ENCODE measurements at places on chromosomes 4 and X.

- no peak for DNase-seq
These were observed 203.7 kb downstream of the NSUN7 start for GRCh38 chr4:40953283-40954087.

DNA sequence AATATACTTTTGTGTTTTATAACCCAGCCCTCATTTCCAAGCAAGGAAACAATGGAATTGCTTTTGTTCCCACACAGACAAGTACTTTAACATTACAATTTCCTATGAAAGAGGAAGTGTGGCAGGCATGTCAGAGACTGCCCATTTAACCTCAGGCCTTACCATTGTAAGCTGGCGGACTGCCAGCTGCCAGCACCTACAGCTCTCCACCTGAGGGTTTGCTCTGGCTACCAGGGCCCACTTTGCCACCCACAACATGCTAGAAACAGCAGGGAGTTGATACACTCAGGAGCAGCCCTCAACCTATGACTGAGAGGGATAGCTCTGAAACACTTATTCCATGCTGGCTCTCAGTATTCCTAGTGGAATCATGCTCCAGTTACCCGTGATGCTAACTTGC lies 152.3 kb upstream of the PRDX4 start:
- DNase-seq = no peak

DNA sequence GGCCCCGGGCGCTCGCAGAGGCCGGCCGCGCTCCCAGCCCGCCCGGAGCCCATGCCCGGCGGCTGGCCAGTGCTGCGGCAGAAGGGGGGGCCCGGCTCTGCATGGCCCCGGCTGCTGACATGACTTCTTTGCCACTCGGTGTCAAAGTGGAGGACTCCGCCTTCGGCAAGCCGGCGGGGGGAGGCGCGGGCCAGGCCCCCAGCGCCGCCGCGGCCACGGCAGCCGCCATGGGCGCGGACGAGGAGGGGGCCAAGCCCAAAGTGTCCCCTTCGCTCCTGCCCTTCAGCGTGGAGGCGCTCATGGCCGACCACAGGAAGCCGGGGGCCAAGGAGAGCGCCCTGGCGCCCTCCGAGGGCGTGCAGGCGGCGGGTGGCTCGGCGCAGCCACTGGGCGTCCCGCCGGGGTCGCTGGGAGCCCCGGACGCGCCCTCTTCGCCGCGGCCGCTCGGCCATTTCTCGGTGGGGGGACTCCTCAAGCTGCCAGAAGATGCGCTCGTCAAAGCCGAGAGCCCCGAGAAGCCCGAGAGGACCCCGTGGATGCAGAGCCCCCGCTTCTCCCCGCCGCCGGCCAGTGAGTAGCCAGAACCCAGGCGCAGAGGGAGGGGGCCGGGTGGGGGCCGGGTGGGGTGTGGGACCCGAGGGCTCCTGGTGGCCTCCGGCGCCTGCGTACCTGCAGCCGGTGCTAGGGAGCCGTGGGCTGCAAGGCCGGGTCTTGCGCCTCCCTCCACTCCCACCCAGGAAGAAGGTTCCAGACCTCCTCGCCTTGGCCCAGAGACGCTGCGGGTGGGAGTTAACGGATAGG lies 534 bp downstream of the MSX1 start:
- DNase-seq = peak; percentile 54

DNA sequence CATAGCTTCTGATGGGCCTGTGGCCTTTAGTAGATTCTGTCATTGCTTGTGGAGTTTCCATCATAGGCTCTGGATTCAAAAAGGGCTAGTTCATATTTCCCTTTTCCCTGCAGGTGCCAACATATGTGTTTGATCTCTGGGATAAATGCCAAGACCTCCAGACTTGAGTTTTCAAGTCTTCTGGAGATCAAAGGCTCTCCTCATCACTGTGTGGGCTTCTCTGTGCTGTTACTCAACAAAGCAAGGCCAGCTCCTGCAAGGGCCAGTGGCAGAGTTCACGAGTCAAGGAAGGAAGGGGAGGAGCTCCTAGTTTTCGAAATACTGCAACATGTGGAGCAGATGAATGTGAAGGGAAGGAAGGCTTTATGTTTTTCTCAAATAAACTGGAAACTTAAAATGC lies 62.7 kb upstream of the SCML1 start:
- DNase-seq = no peak

DNA sequence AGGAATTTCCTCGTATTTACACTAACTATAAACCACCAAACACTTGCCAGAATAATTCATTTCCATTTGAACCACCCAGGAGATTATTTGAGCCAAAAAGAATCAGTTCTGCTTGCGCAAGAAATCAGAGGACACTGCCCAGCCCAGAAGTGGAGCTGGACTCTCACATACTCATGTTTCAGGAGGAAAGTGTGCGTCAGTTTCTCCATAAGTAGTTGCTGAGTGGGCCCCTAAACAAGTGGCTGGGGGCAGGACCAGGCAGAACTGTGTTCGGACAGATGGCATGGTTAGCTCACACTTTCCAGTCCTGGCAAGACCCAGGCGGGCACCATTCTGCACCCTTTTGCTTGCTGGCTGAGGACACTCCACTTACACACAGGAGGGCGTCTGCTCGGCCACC lies 38.8 kb downstream of the BTC start:
- DNase-seq = peak; percentile 32

DNA sequence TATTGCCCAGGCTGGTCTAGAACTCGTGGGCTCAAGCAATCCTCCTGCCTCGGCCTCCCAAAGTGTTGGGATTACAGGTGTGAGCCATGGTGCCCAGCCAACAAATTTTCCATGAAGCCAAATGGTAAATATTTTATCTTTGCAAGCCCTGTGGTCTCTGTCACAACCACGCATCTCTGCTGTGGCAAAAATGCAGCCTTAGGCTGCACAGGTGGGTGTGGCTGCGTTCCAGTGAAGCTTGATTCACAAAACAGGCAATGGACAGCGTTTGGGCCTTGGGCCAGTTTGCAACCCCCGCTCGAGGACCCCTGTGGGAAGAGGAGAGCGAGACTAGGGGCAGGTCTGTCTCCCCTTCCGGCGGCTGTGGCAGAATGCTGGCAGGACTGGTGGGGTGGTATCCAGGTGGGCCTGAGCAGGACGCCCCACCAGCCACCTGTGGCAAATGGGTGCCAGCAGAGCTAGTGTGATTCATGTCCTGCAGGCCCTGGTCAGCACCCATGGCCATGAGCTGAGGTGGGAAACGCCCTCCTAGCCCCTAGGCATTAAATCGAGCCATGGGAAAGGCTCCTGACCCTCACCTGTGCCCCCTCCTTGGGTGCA lies 19.7 kb downstream of the HTRA3 start:
- no peak for DNase-seq

DNA sequence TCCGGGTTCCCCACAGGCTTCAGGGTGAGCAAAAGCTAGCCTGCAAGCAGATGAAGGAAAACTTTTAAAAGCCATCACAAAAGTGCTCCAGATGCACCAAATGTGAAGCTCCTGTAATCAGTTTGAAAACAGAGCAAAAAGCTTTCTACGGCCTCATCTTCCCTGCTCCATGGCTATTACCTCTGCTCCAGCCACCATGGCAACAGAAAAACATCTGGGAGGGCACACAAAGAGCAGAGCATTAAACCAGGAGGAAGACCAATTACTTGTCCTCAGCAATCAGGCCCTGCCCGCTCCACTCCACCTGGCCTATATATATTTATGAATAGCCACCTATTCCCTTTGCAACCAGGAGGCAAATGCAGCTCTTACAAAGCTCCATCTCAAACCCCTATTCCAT lies 33.6 kb downstream of the TMEM154 start:
- no peak for DNase-seq

DNA sequence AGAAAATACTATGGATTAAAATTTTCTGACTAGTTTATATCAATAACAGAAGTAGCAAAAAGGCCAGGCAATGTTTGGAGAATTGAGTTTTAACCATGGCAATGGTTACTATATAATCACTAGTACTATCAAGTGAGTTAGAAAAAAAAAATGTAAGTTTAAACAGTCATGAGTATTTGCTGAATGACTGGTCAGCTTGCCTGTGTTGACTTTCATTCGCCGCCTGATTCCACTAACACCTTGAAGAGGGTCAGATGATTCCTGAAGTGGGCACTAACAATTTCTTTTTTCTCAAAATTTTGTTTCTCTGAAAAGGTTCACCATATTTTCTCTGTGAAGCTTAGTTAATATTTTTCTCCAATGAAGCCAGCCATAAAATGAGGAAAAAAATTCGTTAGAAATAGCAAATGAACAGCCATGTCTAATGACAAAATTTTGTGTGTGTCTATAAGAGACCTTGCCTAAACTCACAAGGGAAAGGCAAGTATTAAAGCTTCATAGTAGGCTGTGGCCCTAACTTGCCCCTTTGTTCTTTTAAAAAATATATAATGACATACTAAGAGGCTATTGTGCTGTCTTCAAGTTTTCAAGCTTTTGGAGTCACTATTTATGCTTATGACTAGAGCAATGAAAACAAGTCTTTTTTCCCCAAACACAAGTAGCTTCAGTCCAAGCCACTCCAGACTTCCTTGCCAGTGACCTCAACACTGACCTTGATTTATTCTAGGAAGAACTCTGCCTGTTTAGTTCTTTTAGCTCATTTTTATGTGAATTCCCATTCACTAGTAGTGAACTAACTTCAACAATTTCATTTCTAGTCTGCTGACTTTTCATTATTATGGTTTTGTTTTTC lies 18.4 kb upstream of the FHDC1 start:
- DNase-seq = no peak

DNA sequence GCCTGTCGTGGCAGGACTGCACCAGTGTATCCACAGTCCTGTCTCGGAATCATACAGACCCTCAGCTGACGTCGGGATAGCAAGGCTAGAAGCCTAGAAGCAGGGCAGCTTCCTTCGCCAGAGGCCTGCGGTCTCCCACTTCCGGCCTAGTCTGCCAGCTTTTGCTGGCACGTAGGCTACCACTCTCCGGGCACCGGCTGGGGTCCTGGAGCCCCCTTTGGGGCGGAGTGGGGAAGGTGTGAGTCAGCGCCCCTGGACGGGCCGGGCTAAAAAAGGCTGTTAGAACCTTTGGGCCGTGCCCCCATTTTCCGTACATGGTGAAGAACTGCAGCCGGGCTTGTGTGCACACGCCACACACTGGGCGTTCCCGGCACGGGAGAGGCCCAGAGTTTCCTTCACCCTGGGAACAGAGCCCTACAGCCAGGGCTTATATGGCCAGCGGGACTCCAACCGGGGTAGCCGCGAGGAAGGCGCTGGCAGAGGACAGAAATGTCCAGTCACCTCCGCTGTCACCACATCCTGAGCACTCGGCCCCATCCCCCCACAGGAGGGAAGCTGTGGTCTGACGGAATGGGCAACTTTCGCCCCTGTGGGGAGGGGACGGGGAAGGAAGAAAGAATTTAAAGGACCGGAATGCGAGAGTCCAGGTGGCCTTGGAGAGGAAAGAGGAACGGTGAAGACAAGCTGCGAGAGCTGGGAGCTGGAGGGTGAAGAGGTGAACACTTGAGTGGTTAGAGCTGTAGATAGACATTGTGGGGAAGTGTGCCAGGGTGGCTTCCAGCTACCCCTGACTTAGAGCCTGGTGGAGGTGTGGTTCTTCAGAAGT lies 4.6 kb downstream of the MAGIX start:
- DNase-seq = no peak

- DNase-seq = peak; percentile 1
These were observed 4.8 kb upstream of the SYNPO2 start for GRCh38 chr4:118883861-118884260.

- DNase-seq = no peak
These were observed 92.3 kb downstream of the DIAPH2 start for GRCh38 chrX:96776966-96777365.

DNA sequence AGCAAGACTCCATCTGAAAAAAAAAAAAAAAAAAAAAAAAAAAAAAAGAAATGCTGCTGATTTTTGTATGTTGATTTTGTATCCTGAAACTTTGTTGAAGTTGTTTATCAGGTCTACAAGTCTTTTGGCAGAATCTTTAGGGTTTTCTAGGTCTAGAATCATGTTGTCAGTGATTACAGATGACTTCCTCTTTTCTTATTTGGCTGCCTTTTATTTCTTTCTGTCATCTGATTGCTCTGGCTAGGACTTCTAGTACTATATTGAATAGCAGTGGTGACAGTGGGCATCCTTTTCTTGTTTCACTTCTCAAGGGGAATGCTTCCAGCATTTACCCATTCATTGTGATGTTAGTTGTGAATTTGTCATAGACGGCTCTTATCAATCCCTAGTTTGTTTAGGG lies 334.4 kb downstream of the SPRY1 start:
- no peak for DNase-seq

- no peak for DNase-seq
These were observed 795.1 kb upstream of the GRIA3 start for GRCh38 chrX:122389005-122389404.

GRCh38 chr4:43835869-43836268 lies 612.7 kb downstream of the KCTD8 start:
- peak; percentile 54 for DNase-seq

DNA sequence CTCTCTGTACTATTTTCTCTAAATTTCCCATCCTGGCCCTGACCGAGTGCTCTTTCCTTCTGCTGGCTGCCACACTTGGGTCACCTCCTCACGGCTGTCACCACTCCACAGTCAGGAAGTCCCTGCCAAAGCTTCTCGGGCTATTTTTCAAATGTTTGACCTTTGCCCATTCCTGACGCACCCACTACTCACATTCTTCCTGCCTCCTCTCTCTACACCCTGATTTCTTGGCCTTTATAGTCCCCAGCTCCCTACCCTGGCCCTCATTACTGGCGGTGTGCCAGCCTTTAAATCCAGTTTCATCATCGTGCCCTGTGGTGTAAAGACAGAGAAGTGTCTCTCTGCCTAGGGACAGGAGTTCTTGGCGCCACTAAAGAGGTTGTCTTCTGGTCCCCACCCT lies 46.4 kb upstream of the GATB start:
- DNase-seq = no peak

DNA sequence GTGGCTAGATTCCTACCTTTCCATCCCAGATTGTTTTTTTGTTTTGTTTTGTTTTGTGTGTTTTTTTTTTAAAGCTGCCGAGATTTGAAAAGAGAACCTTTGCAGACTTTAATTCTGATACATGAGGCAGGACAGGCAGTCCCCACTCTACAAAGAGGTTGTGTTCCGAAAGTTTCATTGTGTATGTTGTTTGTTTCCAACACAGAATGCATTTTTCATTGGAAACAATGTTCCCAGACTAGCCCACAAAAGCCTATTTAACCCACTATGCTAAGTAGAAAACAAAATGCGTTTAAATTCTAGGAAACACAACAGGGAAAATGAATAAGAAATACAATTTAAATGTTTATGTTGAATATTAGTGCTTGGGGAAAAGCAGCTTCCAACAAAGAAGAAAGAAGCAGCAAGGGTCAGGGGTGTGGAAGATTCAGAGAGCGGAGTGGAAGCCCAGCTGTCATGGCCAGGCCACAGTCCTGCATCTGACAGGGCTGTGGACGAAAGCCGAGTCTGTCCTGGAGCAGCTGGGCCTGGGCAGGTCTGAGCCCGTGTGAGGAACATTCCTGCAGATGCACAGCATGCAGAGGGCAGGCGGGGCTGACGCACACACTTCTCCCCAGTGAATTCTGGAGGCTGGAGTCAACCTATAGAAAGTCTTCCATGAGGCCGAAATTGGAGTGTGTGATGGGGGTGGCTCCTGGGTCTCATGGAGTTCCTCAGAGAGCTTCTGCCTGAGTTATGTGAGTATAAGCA lies 12.4 kb upstream of the SETD7 start:
- DNase-seq = peak; percentile 12

GRCh38 chrX:103847174-103847870 lies 15.3 kb upstream of the RAB9B start:
- no peak for DNase-seq

- no peak for DNase-seq
These were observed 651.6 kb upstream of the PITX2 start for GRCh38 chr4:111274486-111274885.

- DNase-seq = no peak
These were observed 162.4 kb upstream of the IL15 start for GRCh38 chr4:141473952-141474351.

GRCh38 chr4:110586131-110586850 lies 36.6 kb downstream of the PITX2 start:
- peak; percentile 19 for DNase-seq
